ENCODE measurements at places on chromosomes 2 and 18. TPM values are rescaled to one million over a fixed set of nuclear protein-coding genes. Genes with fewer than 3 reads are reported as not detected.

DNA sequence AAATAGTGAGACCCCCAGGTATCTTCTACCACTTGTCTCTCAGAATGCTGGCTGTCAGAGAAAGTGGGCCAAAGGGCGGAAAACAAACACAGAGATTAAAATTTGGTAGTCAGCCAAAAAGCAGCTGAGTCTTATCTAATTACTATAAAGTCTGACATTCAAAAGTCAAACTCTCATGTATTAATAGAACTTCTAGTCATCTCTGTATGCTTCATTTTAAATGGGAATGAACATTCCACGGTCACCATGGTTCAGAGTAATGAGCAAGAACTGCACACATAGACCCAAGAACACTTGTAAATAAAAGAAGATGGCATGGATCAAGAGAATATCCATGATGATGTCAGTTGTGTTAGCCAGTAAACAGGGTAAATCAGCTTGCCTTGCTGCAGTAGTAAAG is 1267.0 kb upstream of the CHAC2 start:
- DNase-seq = no peak

Gene UGT1A1
- not detected for total RNA-seq

- DNase-seq = no peak
Observed at GRCh38 chr2:224209555-224210285, 170.6 kb upstream of the SERPINE2 start.

DNA sequence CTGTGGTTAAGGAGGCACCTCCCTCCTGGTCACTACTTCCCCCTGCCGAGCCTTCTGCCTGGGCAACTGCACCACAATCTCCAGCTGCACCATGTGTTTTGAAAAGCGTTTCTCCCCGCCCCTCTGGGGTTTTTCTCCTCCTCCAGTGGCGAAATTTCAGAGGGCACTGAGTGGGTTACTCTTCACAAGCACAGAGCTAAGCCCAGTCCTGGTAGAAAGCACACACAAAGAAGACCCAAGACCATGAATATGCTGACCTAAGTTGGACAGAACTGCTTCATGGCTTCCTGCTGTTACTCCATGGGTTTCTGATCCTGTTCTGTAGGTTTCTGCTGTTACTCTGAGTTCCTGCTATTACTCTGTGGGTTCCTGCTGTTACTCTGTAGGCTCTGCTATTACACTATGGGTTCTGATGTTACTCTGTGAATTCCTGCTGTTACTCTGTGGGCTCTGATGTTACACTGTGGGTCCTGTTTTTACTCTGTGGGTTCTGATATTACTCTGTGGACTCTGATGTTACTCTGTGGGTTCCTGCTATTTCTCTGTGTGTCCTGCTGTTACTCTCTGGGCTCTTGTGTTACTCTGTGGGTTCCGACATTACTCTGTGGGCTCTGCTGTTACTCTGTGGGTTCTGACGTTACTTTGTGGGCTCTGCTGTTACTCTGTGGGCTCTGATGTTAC is 216.6 kb downstream of the RTP5 start:
- no peak for DNase-seq

Gene BUB1
- total RNA-seq = 91.2 TPM

DNA sequence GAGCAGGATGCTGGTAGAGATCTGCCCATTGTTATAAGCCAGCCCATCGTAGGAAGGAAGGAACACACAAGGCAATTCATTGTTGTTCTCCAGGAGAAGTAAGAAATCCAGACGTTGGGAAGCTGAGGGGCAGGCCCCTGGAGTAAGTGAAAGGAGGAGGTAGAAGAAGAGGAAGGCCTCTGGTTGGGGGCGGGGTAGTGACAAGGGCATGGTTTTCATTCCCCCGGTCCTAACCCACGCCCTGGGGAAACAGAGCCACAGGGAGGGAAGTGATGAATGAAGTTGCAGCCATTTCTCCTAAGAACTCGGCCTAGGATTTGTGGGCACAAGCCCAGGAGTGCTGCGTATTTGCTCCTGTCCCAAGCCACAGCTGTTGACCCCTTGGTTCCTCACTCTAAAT is 18.0 kb downstream of the LBH start:
- no peak for DNase-seq

DNA sequence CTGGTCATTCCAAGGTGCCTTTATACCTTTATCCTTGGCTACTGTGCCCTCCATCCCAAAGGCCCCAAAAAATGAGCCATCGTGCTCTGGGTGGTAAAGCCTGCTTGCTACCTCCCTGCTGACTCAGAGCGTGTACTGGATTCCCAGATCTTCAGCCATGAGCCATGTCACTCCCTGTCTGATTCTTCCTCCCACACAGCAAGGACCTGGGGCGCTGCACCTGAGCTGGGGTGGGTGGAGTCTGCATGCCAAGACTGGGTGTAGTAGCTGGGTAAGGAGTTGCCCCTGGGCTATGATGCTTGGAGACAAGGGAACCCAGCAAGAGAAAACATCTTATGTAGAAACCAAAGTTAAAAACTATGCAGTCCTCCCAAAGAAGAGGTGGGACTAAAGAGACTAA is 37.2 kb upstream of the APCDD1 start:
- no peak for DNase-seq

DNA sequence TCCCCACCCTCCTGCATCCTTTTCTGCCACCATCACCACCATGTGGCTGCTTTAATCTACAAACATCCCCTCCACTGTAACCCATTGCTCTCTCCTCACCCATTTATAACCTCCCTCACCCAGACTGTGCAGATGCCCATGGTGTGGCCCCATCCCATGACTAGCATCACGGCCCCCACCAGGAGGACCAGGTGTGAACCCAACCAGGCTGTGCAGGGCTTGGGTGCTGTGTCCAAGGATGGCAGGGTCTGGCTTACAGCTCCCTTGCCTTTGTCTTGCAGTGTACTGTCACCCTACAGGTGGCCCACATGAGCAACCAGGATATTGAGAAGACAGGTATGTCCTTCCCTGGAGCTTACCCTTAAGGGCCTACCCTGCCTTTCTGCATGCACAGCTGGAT is 6.8 kb downstream of the FER1L5 start:
- DNase-seq = no peak

Gene RPRM
- total RNA-seq = not detected

DNA sequence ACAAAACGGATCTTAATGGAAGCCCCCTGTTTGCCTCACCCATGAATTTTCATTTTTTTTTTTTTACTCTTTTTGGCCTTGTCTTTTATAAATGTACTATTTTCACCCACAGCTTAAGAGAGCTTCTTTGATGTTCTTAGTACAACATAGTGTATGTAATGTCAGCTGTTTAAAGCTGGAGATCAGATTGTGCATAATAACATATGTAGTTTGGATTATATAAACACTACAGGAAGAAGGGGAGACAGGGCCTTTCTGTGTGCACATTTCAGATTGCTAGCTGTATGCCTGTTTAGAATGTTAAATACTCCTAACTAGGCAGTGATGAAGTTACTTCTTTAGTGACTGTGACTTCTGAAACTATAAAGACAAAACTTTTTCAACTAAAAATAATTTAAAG is 2.1 kb upstream of the TANC1 start:
- DNase-seq = no peak

Gene TANC1
- 44.3 TPM for total RNA-seq

Gene LAPTM4A
- total RNA-seq = 123 TPM

DNA sequence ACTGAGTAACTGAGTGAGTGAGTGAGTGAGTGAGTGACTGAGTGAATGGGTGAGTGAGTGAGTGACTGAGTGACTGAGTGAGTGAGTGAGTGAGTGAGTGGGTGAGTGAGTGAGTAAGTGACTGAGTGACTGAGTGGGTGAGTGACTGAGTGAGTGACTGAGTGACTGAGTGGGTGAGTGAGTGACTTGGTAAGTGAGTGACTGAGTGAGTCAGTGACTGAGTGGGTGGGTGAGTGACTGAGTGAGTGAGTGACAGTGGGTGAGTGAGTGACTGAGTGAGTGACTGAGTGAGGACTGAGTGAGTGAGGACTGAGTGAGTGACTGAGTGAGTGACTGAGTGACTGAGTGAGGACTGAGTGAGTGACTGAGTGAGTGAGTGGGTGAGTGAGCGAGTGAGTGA is 13.9 kb downstream of the MAL start:
- DNase-seq = no peak

Data from Panc1 (cell line).